ENCODE measurements at places on chromosomes 7 and 10. TPM values are rescaled to one million over a fixed set of nuclear protein-coding genes. Genes with fewer than 3 reads are reported as not detected.

GRCh38 chr7:21912931-21913780 is 32.5 kb downstream of the CDCA7L start:
- DNase-seq = no peak

GRCh38 chr7:76089865-76090475 is 42.1 kb downstream of the MDH2 start:
- DNase-seq = no peak

DNA sequence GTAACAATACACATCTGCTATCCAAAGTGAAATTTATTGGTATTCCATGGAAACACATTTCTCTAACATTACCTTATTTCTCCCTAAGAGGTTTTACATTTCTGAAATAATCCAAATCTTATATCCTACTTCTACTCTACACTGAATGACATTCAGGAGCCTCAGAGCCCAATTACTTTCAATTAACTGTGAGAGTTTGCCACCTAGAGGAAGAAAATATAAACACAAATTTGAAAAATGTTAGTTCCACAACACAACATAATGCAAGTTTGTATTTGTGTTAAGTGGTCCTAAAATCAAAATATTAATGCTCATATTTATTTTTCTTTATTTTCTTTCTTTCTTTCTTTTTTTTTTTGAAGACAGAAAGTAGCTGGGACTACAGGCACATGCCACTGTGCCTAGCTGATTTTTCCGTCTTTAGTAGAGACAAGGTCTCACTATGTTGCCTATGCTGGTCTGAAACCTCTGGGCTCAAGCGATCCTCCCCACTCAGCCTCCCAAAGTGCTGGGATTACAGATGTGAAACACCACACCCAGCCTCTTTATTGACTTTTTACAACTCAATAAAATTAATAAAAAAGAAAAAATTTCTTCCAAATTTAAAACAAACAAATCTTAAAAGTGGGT is 46.0 kb downstream of the ATAD1 start:
- DNase-seq = no peak

The TAS2R4 gene
- 2.0 TPM for total RNA-seq

- peak; percentile 82 for DNase-seq
Observed at GRCh38 chr10:113563306-113564088, 10.6 kb downstream of the HABP2 start.

DNA sequence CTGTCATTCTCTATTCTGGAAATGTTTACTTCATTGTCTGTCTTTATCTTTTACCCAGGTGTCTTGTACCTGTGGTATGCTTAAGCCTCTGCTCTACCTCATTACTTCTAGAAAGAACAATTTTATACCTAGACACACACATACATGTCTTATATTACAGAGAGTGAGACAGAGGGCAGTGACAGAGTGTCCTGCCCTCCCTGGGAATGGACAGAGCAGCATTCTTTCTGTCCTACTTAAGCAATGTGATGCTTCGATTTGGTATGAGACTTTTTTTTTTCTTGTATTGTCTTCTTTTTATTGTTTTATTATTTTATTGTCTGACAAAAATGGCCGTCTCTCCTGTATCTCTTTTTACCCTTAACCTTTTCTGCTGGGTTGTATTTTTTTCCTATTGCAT is 286.1 kb downstream of the EXOC4 start:
- DNase-seq = no peak

The SLC16A9 gene
- total RNA-seq = 0.83 TPM

DNA sequence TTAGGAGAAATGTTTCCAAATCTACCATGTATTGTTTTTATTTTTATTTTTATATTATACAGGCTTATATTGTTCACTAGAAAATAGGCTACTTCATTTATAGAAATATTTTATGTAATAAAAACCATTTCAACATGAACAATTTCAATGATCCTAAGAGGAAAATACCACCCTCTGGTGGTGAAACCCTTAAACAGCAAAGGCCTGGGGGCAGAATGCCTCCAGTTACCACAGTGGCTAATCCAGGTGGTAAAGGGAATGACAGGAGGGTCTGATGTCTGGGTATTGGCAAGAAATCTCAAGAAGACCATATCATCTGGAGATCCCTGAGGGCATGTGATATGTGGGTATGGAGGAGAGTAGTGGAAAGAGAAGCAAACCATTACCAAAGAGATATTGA is 19.3 kb downstream of the MACC1 start:
- no peak for DNase-seq

GRCh38 chr7:74269757-74270277 is 15.6 kb upstream of the RFC2 start:
- DNase-seq = peak; percentile 58

- no peak for DNase-seq
Observed at GRCh38 chr10:4357911-4358310, 468.1 kb upstream of the AKR1E2 start.

The FGFR2 gene
- total RNA-seq = 59.2 TPM

The CDC14C gene
- not detected for total RNA-seq

The RARRES2 gene
- 144 TPM for total RNA-seq

GRCh38 chr10:34492081-34492480 is 323.0 kb downstream of the PARD3 start:
- DNase-seq = no peak

The C10orf120 gene
- total RNA-seq = not detected

GRCh38 chr7:134443396-134444070 is 15.4 kb downstream of the AKR1B1 start:
- DNase-seq = no peak

DNA sequence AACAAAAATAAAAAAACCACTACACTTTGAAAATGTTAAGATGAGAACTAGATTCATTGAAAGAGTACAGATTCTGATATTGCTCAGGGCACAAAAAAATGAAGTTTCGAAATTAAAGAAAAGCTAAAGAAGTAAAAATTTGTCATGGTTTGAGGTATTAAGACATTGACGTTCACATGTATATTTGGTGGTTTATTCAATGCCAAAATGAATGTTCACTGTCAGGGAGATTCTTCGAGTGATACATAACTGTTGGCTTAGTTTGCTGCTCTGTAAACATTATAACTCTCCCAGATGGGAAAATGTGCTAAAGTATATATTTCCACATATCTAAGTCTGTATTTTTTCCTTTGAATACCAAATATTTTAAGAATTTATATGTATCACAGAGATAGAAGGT is 345.0 kb downstream of the SEMA3D start:
- DNase-seq = no peak

The ADGRA1 gene
- 0.38 TPM for total RNA-seq

The PAPOLB gene
- 0.24 TPM for total RNA-seq

- no peak for DNase-seq
Observed at GRCh38 chr10:32959006-32959920, 1.2 kb upstream of the ITGB1 start.

DNA sequence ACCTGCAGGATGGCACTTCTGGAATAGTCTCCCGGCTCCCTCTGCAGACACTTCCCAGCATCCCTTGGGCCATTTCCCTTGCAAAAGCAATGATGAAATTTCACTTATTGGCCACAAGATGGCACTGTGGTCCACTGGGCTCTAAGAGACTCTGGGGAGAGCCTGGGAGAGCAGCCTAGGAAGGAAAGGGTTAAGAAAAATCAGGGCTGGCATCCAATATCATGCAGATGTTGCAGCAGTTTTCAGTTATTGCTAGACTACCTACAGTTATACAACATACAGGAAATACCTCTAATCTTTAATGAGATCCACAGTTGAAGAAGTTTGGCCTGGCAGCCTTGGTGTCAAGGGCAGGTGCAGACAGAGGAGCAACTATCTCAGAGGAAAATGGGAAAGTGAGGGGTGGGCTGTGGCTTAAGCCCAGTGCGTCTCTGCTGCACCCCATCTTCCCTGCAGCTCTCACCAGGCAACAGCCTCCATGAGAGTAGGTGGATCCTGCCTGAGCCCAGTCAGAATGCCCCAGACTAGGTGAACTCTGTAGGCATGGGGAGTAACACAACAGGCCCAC is 100.2 kb upstream of the PRSS58 start:
- no peak for DNase-seq

- DNase-seq = no peak
Observed at GRCh38 chr7:128899392-128899791, 11.1 kb downstream of the KCP start.
